Activated gamma-delta T cell (primary cell): ENCODE measurements at places on chromosomes 2 and 18.

DNA sequence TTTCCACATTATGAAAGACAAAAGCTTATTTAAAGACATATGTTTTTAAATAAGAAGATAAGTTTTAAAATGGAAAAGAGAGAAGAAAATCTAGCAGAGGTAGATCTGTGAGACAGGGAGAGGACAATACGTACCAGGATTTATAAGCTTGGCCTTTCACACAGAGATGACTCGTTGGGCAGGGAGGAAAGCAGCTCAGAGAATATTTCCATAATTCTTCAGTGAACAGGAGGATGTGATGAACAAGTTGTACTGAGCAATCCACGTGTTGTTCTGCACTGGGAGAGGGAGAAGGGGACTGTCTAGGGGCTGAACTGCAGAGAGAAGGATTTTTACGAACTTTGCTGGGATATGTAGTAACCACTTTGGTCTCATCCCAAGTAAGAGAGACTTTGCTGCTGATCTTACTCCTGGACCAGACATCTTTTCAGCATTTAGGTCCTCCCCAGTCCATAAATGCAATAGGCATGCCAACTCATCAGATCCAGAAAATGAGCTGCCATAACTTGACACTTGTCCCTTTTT is 162.5 kb upstream of the SETBP1 start:
- no peak for DNase-seq

GRCh38 chr18:48827291-48828193 is 123.2 kb downstream of the SMAD7 start:
- DNase-seq: no peak

GRCh38 chr2:28128281-28128950 is 237.9 kb downstream of the BABAM2 start:
- DNase-seq: no peak

GRCh38 chr2:84427235-84428138 is 31.6 kb downstream of the SUCLG1 start:
- DNase-seq: no peak

DNA sequence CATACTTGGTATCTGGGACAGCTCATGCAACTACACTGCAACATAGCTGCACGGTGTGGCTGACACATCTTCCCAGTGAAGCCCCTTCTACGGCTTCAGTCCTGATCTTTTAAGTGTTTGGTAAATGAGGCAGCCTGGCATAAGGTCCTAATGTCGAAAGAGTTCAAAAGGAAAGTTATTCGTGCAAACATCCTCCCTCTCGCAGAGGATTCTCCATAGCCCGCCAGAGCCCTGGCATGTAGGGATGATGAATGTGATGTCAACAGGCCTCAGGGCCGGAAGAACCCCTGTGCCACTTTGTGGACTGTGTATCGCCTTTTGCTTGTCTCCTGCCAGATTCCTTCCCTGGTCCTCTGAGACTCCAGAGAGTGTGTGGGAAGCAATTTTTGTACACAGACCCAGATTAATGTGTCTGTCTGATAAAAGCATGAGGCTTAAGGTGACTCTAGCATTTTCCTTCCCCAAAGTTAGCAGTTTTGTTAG is 88.5 kb downstream of the SOCS6 start:
- DNase-seq: no peak

- DNase-seq: no peak
Measured at GRCh38 chr18:46237891-46238290, 133.7 kb downstream of the HAUS1 start.

- DNase-seq: no peak
Measured at GRCh38 chr18:2981212-2981728, 31.7 kb downstream of the LPIN2 start.

GRCh38 chr18:63098018-63098981 is 221.3 kb downstream of the BCL2 start:
- no peak for DNase-seq

DNA sequence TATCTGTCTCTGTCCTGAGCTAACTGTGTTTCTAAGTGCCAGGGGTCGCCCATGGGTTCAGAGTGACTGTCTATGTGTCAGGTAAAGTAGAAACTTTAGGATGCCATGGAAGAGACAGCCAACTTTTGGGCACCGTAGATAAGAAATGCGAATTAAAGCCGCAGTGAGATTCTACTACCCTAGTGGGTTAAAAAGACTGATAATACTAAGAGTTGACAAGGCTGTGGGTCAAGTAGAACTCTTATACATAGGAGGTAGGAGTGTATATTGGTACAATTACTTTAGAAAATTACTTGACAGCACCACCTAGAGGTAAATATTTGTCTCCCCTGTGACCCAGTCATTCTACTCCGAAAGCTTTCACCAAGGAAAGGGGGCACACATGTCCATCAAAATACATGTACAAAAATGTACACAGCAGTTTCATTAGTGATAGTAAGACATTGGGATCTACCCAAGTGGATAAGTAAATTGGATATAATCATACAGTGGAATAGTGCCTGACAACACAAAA is 371.3 kb downstream of the SLC4A3 start:
- DNase-seq: no peak

DNA sequence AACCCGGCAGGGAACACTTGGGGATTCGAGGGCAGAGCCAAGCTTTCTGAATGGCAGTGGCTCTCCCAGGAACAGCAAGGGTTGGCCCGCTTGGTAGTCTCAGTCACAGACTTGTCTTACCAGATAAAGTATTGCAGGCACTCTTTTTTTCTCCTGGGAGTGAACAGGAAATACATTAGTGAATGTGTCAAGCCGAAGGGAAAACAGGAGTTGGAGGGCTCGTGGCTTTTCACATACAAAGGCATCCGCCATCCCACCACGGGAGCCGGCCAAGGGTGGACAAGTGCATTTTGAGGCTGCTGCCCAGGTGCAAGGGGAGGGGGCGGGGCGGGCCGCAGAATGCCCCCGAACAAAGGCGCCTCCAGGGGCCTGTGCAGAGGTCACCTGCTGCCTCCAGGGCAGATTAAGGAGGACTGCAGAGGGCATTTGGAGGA is 163.3 kb upstream of the SIX3 start:
- DNase-seq: no peak

DNA sequence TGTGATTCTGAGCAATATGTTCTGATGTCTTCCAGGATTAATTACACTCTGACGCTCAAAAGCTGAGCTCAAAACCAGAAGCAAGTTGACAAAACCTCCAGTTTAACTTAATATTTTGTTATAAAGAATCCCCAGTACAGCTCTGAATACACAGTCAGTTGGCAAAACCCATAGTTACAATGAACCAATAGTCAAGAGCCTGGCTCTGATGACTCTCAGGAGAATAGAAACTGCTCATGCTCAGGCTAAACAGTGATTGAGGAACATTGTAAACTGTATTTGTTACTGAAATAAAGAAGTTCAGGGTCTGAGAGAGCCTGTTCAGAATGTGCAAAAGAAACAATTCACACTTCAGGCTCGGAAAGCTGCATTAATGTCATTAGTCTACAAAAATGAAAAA is 1565.9 kb downstream of the SUCLG1 start:
- no peak for DNase-seq

DNA sequence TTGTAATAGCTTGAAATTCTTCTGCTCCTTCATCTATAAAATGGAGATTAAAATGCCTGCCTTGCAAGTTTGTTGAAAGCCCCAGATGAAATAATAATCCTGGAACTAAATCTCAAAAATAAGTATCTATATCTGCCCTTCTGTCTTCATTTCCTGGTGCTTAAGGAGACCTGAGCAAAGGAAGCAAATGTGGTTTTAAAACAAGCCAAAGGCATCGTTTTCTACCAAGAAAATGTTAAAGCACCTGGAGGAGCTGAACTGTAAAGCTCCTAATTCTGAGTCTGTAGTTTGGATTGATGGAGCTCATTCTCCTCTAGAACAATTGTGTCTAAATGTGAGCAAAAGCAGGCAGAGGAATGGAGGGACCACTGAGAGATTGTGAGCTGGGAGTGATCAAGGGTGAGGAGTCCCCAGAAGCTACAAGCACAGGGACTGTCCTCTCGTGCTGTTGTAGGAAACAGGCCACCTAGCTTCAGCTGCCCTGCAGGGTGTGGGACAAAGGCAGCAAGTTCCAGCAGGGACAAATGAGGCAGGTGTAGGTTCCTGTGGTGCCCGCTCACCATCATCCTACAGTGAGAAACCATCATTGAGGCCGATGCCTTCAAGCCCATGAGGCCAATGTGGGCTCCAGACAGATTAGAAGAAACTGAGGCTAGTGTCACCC is 420.7 kb upstream of the TRIB2 start:
- no peak for DNase-seq

GRCh38 chr18:80254971-80255500 is 7.7 kb upstream of the PARD6G start:
- no peak for DNase-seq

DNA sequence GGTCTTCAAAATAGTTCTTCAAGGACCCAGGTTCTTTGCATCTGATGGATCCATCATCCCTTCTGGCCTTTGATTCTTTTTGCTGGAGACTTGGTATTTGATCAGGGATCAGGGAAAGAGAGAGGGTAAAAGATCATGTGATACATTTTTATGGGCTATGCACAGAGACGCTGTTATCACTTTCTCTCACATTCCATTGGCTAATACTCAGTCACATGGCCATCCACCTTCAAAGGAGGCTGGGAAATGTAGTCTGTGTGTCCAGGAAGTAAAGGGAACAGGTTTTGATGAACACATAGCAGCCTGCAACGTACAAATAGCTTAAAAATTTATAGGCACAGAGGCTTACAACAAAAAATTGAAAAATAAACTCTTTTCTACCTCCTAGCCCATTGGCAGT is 629.6 kb upstream of the FANCL start:
- no peak for DNase-seq

- no peak for DNase-seq
Measured at GRCh38 chr2:69278366-69278765, 108.7 kb downstream of the GFPT1 start.

GRCh38 chr2:74553892-74554819 is at the start of the genes DOK1 and LOXL3:
Gene DOK1 (plus strand): TSS chr2:74554720. CDS start chr2:74554755, 35 bp downstream.
Gene LOXL3 (minus strand): TSS chr2:74553942. CDS start chr2:74552634, 1,308 bp downstream.
- DNase-seq: peak; percentile 67

DNA sequence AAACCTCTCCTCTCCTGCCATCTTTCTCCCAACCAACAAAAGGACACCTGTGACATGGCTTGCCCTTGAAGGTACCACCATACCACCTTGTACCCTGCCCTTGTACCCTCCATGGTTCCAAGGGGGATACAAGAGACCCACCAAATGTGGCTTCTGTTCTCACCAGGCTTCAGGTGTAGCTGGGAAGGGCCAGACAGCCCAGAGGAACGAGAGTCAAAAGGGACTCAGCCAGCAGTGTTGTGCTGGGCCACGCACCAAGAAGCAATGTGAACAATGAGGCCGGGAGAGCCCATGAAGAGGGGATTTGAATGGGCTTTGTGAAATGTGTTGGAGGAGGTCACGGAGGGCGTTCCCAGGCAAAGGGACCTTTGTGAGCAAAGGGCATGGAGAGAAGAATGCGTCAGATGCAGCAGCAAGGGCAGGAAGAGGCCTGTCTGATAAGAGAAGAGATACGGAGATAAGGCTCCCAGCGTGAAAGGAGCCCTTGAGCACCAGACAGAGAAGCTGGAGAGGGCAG is 48.6 kb downstream of the PLB1 start:
- DNase-seq: no peak

DNA sequence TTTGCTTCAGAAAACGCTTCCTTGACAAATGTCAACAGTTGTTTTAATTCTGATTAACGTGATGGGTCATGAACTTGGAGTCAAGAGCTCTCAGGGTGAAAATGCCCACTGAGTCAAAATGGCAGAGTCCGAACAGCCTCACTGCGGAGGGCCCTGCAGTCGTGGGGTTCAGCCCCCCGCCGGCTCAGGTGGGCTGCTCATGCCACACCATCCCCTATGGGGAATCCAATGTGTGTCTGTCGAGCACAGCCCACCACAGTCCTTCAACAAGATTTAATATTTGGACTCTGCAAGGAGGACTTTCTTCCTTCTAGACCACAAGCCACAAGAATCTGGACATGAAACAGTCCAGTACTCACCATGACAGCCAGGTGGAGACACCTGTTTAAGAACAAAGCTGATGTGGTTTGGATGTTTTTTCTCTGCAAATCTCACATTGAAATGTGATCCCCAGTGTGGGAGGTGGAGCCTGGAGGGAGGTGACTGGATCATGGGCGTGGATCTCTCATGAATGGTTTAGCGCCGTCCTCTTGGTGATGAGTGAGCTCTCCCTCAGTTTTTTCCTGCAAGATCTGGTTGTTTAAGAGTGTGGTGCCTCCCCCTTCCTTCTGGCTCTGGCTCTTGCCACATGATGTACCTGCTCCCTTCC is 201.0 kb downstream of the NDUFA10 start:
- DNase-seq: no peak

- no peak for DNase-seq
Measured at GRCh38 chr2:196361606-196362326, 190.4 kb upstream of the STK17B start.

- no peak for DNase-seq
Measured at GRCh38 chr18:31487246-31488015, 10.5 kb upstream of the DSG2 start.

DNA sequence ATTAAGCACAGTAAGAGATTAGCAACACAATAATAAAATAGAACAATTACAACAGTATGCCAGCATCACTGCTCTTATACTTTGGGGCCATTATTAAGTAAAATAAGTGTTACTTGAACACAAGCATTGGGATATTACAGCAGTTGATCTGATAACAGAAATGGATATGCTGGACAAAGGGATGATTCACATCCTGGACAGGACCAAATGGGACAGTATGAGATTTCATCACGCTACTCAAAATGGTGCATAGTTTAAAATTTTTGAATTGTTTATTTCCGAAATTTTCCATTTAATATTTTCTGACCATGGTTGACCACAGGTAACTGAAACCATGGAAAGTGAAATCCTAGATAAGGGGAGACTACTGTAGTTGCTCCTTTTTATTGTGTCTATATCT is 138.2 kb downstream of the UBR3 start:
- DNase-seq: no peak

GRCh38 chr18:74175658-74176057 is 27.3 kb downstream of the TIMM21 start:
- DNase-seq: no peak

GRCh38 chr2:27710640-27711430 is 47.1 kb downstream of the SLC4A1AP start:
- no peak for DNase-seq

DNA sequence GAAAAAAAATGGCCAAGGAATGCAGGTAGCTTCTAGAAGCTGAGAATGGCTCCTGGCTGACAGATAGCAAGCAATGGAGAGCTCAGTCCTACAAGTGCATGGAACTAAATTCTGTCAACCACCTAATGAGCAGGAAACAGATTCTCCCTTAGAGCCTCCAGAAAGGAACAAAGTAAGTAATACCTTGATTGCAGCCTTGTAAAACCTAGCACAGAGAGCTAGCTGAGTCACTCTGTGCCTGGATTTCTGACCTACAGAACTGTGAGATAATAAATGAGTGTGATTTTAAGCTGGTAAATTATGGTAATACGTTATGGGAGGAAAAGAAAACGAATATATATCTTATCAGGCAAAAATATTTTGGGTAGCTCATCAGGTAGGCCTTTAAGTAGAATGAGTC is 7.4 kb upstream of the LNPK start:
- no peak for DNase-seq
